ENCODE measurements at places on chromosomes 16 and 17. TPM values are rescaled to one million over a fixed set of nuclear protein-coding genes. Genes with fewer than 3 reads are reported as not detected.

DNA sequence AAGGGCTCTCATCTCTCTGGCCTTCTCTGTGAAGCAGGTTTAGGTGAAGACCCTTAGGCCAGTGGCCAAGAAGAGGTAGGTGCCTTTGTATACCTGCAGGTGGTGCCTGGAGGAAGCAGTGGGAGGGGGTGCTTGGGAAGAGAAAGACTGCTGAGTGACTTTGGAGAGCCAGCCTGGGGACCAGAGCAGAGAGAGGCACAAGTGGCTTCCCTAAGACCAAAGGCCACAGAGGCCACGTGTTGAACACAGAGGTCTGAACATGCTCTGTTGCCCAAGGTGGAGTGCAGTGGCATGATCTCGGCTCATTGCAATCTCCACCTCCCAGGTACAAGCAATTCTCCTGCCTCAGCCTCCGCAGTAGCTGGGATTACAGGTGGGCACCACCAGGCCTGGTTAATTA is 103.5 kb downstream of the CPPED1 start:
- no peak for DNase-seq

DNA sequence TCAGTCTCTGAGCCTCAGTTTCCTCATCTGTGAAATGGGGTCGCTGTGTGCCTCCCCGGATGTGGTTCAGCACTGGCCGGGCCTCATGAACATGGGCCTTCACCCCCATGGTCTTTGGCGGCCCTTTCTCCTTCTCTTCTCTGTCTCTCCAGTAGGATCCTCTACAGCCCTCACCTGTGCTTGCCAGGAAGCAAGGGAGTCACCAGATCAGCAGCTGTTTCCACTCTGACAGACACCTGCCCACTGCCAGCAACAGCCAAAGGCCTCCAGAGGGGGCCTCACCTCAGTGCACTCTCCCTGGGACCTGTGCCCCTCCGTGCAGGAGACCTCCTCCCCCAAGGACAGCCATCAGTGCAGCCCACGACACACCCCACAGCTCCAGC is 89.4 kb downstream of the C16orf78 start:
- no peak for DNase-seq

DNA sequence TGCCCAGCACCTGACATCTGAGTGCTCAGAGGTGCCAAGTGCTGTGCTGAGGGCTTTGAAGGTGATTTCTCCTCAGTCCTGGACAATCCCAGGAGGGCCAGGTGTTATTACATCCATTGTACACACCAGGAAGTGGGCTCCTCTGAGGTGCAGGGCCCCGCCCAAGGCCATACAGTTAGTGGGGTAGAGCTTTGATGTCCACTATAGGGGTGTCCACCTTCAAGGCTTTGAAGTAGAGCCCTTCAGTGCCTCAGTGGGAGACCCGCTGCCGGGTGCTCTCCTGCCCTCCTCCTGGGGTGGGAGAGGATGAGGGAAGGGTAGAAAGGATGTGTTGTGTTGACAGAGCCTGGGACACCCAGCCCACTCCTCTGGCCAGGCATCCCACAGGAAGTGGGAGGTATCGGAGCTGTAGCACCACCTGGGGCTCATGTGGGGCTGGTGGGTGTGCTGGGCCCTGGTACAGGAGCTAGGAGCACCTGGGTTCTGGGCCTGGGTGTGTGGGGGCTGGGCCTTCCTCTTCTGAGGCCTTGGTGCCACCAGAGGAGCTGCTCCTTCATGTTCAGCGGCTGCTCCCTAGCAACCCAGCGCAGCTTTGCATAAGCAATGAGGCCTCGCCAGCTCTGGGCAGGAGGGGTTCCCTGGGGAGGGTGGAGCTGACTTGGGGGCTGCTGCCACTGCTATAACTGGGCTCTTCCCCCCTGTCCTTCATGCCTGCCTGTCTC is 7.4 kb downstream of the LASP1 start:
- DNase-seq, result no peak

DNA sequence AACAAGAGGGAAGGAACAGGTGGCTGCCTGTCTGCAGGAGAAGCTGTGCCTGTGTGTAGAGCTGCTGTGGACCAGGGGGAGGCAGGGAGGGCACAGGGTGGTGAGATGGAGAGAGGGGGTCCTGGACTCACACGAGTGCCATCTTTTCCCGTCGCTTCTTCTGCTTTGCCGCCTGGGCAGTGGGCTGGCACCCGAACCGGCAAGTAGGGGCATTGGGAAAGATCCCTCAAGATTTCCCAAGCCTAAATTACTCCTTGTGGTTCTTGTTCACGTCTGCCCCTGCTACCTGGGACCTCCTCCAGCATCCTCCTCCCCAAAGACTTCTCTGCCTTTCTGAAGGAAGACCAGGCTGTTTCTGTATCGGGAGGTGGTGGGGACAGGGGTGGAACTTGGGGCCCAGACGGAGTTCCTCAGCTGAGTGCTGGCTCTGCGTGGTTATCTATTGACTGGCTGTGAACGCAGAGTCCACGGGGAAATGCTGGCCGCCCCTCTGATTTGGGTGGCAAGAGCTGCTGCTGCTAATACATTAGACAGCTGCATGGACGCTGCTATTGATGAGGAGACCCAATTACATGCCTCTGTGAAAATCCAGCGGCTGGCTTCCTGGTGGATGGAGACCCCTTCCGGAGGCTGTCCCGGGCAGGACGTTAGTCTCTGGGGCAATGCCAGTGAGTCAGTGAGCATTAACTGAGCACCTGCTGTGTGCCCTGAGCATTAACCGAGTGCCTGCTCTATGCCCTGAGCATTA is 114.5 kb downstream of the OR1D5 start:
- no peak for DNase-seq

DNA sequence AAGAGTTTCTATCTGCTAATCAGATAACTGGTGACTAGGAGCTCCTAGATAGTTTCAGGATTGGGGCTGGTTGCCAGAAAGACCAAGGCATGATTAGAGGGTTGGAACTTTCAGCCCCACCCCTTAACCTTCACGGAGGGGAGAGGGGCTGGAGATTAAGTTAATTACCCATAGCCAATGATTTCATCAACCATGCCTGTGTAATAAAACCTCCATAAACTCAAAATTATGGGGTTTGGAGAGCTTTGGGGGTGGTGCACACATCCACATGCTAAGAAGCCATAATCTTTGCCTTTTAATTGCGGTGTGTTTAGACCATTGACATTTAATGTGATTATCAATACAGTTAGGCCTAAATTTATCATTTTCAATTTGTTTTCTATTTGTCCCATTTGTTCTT is 161.7 kb downstream of the CDK5R1 start:
- no peak for DNase-seq

DNA sequence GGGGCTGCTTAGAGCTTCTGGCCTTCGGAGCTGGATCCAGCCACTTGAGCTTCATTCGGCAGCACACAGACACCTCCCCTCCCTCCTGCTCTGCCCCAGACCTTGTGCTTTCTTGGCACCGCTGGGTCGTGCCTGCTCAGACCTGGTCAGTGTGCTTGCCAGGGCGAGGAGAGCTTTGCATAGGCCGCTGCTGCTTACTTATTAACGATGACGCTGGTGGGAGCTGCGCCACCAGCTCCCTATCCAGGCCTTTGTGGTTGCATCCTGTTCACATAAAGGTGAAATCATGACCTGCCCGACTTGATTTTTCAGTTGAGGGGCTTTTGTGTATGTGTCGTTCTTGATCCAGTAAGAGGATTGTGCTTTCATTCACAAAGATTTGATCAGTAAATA is 101.1 kb downstream of the MSI2 start:
- no peak for DNase-seq

GRCh38 chr17:14452856-14453255 is 152.0 kb downstream of the HS3ST3B1 start:
- DNase-seq, result no peak

DNA sequence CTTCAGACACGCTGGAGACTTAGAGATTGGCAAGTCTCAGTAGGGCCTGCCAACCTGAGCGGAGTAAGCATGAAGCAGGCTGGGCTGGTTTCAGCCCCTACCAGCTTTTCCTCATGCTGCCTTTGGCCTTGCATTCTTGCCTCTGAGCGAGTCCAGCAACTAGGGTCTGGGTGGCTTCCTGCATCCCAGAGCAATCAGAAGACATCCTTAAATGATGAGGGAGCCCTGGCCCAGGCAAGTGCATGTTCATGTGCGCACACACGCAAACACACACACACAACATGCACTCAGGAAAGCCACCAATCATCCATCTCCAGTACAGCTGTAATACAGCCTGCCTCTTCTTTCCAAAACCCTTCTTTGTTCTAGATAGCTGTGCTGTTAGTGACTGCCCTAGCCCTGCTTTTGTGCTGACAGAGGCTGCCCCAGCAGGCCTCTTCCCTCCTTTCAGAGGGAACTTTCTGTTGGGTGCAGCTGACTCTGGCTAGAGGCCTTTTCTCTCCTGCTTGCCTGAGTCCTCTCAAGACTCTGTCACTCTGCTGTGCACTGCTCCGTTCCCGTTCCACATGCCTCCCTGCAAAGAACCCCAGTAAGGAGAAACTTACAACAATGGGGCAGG is 30.7 kb upstream of the TBX2 start:
- DNase-seq, result no peak

DNA sequence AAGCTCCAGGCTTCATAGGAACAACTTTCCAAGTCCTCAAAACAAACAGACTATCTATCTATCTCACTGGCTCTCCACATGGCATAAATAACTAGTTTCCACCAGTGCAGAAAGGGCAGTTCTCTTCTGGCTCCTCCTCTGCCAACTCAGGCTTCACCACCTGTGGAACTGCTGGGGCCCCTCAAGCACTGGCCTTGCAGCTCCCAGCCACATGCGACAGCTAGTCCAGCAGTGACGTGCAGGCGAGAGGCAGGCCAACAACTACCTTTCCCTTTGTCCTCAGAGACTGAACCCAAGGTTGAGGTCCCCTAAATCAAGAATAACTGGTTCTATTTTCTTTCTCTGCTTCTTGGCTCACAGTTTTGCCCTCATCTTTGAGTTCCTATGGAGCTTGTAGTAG is 137.6 kb downstream of the AATF start:
- DNase-seq, result no peak

DNA sequence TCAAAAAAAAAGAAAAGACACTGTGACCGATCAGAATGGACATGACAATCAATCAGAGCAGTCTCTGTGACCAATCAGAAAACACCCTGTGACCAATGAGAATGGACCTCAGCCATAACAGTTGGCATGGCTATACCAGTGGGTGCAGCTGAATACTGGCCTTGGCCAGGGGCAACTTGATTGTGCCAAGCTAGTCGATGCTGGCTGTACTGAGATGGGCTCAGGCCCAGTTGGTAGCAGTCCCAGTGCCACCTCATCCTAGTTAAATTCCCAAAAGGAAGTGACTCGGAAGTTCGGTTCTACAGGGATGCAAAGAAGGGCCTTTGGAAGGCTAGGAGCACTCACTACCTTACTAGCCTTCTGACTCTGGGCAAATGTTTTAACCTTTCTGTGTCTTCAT is 37.2 kb upstream of the BCO1 start:
- no peak for DNase-seq

DNA sequence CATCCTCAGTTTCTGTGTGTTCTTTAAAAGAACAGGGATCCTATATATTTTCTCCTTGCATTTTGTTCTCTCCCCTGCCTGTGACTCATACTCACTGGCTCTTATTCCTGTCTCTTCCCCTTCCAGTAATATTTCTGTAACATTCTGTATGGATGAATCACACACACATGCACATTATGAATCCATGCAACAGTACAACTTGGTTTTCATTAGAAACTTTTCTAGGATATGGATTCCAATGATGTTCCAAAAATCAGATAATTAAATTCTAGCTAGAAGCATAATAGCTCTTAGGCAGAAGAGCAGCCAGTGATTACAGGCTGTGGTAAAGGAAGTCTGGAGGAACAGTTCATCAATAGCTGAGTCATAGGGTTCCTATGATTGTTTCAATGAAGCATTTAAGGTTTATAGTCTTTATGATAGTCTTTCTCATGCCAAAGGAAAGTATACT is 119.6 kb upstream of the PMFBP1 start:
- DNase-seq, result no peak

DNA sequence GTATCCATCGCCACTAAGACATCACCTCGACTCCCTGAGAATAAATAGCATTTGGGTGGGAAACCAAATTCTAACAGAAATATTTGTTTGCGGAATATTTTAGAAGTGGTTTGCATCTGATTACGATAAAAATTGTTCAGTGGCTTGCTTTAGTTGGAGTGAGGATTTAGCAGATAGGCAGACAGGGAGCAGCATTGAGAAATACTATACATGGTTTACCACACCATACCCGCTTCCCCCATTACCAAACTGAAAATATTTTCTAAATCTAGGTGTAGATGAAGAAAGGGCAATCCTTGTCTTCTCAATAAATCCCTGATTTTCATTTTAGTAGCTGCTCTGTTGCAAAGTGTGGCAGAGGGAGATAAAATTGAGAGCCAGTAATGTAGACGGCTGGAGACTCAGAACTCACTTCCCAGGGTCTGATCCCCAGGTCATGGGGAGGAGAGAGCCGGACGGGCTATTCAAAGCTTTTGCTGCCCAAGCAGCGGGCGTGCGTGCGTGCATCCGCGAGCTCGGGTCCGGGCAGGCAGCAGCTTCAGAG is 808 bp upstream of the BAHCC1 start:
- no peak for DNase-seq

ABCC3 gene
- 14.4 TPM for polyA plus RNA-seq

SLC52A1 gene
- polyA plus RNA-seq, result 0.51 TPM

P2RX1 gene
- polyA plus RNA-seq, result 1.1 TPM

EVPLL gene
- not detected for polyA plus RNA-seq

TIGD7 gene
- 14.2 TPM for polyA plus RNA-seq

CHP2 gene
- 1.5 TPM for polyA plus RNA-seq

CCL8 gene
- 0.21 TPM for polyA plus RNA-seq

Data from left renal cortex interstitium (tissue), 4 donors.